Stimulated activated CD8-positive, alpha-beta memory T cell treated with anti-CD3 and anti-CD28 coated beads, Interleukin-7, amount 100 ng/mL, for 1 hour (primary cell): ENCODE measurements at places on chromosomes 2 and 18.

GRCh38 chr2:89763581-89764485 is 1072.4 kb downstream of the RPIA start:
- no peak for DNase-seq

DNA sequence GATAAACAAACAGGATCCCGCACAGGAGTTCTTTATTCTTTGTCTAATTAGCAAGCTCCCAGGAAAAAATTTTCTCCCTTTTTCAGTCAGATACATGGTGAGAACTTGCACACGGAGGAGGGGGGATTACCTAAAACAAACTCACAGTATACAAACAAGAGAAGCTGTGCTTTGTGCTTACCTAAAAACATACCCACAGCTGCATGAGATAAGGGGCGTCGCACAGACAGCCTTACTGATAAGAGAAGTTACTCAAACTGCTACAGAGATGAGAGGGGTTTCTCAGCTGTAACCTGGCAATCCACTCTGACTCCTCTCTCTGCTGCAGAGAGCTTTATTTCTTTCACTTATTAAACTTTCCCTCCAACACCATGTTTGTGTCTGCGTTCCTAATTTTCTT is 32.9 kb upstream of the ST3GAL5 start:
- DNase-seq: no peak

DNA sequence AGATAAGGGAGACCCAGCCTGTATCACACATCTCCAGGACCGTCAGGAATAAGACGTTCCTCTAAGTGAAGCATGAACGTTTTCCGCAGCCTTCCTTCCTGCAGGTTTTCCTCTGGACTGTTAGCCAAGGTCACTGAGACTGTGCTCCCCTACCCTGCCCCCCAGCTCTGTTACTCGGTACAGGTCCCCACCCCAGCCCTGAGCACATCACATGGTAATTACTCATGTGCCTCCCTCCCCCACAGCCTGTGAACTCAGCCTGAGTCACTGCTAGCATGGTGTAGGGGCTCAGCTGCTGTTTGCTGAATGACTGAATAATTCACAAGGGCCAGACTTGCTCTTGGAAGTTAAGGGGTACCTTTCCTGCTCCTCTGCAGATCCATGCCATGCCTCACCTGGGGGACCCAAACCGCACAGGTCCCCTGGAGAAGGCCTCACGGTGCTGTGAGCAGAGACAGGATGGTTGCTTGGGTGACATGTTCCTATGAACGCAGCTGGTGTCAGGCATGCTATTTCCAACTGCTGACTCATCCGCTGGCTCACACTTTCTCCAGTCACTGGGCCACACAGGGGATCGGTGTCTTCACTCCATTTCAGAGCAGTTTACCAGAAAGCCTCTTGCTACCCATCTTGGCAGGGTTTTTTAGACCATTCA is 88.2 kb downstream of the PLB1 start:
- peak; percentile 15 for DNase-seq

DNA sequence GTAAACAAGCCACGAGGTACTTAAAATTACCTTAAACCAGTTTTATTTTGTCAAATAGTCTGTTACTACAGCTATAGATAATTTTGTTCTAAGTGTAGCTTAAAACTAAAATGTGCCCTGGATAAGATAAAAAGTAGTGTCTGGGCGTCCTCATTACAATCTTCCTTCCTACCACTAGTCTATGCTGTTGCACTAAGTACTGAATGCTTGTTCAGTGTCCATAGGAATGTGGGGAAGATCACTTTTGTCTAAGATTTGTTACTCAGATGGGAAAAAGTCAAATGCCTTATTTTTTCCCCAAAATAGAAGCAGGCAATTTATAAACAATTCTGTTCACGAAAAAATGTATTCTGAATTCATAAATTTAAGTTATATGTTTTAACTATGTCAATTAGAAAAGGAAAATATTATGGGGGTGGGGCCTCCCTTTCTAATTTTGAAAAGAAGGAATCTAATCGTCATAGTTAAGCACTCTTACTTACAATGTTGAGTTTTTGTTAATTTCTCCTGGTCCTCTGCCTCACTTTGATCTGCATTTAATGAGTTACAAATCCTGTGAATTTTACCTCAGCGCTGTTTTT is 140.4 kb upstream of the VRK2 start:
- DNase-seq: no peak

DNA sequence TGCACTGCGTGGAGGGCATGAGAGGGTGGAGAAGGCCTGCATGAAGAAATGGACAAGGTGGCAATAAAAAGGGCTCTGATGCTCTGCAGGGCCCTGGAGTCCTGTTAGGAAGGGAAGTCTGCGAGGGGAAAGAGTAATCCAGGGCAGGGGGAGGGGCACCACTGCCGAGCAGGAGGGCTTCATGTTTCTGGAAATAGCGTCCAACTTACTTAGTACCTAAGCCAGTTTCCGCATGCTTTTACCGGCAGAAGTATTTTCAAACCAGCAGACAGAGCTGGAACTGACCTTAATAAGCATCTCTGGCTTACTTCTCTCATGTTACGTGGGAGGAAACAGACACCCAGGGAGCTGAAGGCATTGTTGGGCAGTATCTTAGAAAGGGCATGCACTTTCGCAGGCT is 156.7 kb downstream of the GALNT14 start:
- no peak for DNase-seq

- no peak for DNase-seq
These were observed 186.4 kb upstream of the LRRTM1 start for GRCh38 chr2:80490964-80491363.

DNA sequence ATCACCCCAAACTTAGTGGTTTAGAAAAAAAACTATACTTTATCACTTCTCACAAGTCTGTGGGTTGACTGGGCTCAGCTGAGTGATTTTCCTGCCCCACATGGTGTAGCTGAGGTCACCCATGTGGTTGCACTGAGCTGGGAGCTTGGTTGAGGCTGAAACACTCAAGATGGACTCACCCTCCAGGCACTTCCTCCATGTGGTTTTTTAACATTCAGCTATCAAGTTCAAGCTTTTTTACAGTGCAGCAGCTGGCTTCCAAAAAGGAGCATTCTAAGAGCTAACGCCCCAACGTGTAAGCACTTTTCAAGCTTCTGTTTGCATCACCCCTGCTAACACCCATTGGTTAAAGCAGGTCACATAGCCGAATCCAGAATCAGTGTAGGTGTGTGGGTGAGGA is 105.9 kb upstream of the CREB1 start:
- no peak for DNase-seq

- no peak for DNase-seq
These were observed 18.1 kb downstream of the NDC80 start for GRCh38 chr18:2589345-2590068.

- no peak for DNase-seq
These were observed 273.7 kb downstream of the SLC4A3 start for GRCh38 chr2:219901155-219901554.

DNA sequence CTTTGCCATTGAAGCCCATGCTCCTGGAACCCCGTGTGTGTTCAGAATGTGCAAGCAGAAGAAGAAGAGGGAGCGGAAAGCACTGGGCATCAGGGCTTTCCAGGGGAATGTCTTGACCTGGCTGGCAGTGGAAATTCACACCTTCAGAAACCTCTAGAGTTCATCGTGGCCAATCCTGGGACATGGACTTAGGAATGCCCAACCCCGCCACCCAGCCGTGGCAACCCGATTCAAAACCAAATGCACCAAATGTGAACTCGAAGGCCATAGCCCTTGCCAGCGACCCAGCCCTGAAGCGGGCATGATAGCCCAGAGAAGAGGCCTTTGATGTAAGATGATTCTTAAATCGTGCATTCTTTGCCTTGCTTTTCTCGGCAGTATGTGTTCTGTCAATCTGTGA is 69.4 kb downstream of the ADI1 start:
- DNase-seq: no peak

DNA sequence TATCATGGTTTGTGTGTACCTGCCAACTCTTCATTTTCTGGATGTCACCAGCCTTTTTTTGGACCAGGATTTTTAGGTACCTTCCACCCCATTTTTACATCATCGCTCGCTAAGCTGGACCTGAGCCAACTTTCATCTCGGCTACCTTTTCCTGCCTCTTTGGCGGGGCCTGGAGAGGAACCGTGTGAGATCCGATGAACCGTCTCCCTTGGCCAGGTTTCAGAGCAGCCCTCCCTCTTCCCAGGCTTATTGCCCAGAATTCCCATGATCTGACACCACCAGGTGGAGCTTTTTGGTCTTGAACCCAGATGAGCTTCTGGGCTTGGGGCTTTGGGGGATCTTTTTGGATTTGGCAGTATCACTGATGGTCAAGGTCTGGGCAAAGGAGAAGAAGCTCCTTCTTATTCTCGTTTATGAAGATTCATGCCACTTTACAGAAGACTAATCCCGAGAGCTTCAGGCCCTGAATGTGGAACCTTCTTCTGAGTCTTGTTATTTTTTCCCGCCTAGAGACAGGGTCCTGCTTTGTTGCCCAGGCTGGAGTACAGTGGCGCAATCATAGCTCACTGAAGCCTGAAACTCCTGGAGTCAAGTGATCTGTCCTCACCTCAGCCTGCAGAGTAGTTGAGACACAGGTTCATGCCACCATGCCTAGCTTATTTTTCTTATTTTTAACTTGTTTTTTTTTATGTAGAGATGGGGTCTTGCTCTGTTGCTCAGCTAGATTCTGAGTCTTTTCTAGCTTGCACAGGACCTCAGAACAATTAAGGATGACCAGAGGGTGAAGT is 50.4 kb downstream of the GATA6 start:
- no peak for DNase-seq

GRCh38 chr2:208142240-208142924 is 3.6 kb downstream of the CRYGB start:
- no peak for DNase-seq

DNA sequence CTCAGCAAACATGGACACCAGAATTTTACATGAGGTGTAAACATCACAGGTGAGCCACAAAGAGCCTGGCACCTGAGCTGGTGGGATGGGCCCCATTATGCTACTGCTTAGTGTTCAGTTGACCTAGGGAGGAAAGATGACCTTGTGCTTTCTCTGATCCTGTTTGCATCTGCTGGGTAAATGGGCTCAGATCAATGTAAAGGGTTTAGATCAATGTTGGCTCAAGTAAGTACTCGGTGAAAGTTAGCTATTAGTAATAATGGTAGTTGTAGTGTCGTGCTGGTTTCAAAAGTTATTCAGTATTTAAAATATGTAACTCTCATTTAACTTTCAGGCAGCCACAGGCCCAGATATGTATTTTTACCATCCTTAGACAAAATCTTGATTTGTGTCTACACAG is 19.8 kb downstream of the ABHD3 start:
- DNase-seq: no peak

GRCh38 chr2:74104839-74105238 is 42.9 kb downstream of the BOLA3 start:
- DNase-seq: no peak

GRCh38 chr2:23283-23682 is 23.0 kb downstream of the FAM110C start:
- DNase-seq: no peak

GRCh38 chr18:22136395-22136794 is 33.0 kb upstream of the GATA6 start:
- DNase-seq: no peak

DNA sequence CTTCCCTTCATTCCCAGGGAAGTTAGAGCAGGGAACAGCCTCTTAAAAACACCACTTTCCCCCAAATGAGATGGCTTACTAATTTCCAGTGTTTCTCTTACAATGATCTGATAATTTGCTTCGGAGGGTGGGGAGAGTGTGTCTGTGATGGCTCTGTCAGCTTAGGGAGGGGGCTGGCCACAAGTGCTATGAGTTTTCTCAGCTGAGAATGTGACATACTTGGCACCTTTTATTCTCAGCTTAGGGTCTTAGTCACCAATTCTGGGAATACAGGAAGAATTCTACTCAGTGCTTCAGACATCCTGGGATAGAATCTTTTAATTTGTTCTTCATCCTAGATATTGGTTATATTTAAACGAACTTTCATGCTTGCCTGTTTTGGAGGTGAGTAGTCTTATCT is 64.4 kb downstream of the AOX1 start:
- DNase-seq: no peak

DNA sequence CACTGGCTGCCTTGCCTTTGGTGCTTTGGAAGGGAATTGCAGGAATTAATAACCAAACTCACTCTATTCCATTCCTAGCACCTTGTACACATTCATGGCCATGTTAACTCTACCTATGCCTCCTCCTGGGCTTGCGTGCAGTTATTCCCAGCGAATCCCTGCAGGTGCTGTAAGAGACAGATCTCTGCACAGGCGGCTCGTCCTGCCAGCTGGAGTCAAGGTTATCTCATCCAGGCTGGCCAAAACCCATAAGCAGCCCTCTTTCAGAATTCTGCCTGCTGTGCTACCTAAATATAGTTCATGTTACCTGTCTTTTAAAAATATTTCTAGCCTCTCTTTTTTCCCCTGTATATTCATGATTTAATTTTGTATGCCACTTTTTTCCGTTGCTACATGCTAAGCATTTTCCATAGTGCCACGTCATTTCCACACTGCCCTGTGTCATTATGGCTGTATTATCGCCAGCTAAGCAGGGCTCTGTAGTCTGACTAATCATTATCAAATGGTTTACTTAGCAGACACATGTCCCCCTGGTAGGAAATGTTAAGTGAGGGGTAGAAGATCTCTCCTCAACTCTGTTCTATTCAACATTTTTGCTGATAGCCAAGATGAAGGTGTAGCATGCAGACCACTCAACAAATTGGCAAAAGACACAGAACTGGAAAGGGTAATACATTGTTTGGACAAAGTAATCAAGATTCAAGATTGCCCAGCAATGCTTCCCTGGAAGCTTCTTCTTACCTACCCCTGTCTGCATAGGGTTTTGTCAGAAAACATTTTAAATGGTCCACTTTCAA is 79.7 kb upstream of the TAF1B start:
- DNase-seq: no peak

DNA sequence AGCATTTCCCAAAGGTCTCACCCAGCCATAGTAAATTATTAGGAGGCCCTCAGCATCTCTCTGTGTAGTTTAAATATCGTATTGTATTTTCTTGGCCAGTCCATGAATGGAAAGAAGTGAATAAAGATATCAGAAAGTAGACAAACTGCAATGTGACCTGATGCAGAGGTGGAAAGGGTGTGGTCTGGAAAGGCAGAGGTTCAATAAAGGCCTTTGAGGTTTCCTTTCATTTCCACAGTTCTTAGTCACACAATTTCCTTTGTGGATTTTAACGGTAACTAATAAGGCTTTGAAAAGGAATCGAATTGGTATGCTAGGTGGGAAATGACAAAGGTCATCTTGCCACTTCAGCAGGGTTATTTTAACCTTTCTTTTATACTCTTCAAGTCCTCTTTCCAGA is 20.1 kb upstream of the WIPF1 start:
- no peak for DNase-seq

- no peak for DNase-seq
These were observed 861 bp downstream of the LTBP1 start for GRCh38 chr2:32947484-32948143.
